Stimulated activated CD8-positive, alpha-beta memory T cell treated with anti-CD3 and anti-CD28 coated beads, Interleukin-7, amount 100 ng/mL, for 1 hour (primary cell): ENCODE measurements at places on chromosomes 1 and 21.

- DNase-seq = no peak
Observed at GRCh38 chr1:167663002-167663772, 33.2 kb downstream of the RCSD1 start.

- no peak for DNase-seq
Observed at GRCh38 chr1:235867903-235868469, 1.3 kb upstream of the LYST start.

- no peak for DNase-seq
Observed at GRCh38 chr1:192763243-192763642, 45.6 kb upstream of the RGS2 start.

GRCh38 chr1:31796707-31797106 is 19.1 kb downstream of the SPOCD1 start:
- DNase-seq = no peak

DNA sequence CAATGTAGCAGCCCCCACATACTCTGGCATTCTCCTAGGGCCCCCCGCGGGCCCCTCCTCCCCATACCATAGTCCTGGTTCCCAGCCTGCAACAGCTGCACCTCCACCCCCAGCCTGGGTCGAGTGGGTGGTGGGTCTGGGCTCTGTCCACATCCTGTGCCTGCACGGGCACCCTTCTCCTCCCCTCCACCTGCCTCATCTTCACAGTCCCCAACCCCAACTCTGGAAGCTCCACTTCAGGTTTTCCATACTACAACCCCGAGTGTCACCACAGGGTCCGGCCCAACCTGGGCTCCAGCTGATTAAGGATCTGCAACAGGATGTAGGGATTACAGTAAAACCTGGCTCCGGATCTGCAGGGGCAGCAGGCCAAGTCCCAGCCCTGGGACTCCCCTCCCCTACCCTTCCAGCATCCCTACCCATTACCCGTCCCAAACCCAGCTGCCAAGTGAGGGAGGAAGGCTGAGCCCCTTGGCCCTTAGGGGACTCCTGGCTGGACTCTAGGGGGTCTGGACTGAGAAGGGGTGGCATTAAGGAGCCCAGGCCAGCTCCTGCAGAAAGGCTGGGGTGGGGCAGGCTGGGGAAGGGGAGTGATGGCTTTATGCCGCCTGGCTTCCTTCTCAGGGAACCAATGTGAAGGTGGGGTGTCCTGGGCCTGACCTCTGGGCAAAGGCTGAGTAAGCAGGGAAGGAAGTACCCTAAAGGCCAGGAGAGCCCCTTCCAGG is 116.8 kb downstream of the CASZ1 start:
- no peak for DNase-seq

DNA sequence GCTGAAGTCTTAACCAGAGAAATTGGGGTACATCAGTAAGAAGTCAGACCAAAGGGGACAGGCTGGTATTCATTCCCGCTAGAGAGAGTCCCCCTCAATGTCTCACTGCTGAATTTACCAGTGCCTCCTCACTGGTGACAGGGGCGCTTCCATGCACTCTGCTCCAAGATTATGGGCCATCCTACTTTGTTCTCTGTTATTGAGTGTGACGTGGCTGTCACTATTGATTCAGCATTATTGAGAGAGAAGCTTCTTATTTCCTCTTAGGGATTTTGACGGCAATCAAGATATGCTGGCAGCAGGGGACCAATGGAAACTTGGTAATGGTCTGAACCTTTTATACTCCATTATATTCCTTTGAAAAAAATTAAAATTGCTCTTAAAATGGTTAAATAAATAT is 118.6 kb downstream of the SYF2 start:
- no peak for DNase-seq

- no peak for DNase-seq
Observed at GRCh38 chr1:40785446-40785845, 1.9 kb downstream of the KCNQ4 start.
